ENCODE measurements at places on chromosomes 5 and 9.
A peak's percentile ranks its signal among the peaks of the same experiment; 100 is the strongest.

- no peak for DNase-seq
Observed at GRCh38 chr5:178440181-178440580, 150.0 kb downstream of the COL23A1 start.

DNA sequence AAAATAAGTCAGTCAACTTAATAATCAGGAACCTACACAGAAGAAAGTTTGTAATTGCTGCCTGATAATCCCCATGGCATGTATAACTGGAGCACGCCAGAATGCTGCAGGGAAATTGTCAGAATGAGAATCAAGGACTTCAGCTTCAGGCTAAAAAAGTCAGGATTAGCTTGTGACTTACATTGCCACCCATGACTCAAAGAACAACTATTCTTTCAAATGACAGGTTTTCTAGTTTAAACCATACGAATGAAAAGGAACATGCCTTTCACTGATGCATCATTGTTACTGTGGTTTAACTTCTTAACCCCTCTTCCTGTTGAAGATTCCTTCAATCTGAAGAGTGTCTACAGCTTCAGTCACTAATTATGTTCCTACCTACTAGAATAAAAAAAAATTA is 112.4 kb downstream of the ISL1 start:
- DNase-seq, result no peak

DNA sequence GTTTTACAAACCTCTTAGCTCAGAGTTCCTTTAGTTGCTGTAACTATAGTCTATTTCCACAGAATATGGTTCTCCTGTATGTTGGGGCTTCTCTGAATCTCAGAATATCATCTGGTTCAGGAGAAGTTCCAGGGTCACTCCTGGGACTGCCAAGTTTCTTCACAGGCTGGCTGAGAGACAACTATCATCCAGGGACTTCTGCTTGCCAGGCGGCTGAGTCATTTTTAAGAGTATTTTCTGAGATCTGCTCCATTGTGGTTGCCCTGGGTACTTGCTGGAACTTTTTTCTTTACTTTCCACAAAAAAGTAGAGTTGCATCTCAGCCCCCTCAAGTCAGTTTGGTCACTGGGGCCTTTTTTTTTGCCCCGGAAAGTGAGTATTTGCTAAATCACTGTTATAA is 566.5 kb downstream of the LRRC70 start:
- no peak for DNase-seq

DNA sequence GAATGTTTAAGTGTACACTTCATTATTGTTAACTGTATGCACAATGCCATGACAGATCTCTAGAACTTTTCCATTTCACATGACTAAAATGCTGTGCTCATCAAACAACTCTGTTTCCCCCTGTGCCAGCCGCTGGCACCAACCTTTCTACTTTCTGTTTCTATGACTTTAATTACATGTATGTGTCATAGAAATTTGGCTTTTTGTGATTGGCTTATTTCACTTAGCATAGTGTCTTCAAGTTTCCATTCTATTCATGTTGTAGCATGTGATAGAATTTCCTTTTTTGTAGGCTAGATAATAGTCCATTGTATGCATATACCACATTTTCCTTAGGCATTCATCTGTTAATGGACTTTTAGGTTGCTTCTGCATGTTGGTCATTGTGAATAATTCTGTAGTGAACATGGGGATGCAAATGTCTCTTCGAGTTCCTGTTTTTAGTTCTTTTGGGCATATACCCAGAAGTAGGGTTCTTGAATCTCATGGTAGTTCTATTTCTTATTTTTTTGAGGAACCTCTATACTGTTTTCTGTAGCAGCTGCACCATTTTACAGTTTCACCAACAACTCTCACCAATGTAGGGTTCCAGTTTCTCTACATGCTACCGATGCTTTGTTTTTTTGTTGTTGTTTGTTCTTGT is 184.4 kb upstream of the DMRT1 start:
- peak; percentile 22 for DNase-seq

DNA sequence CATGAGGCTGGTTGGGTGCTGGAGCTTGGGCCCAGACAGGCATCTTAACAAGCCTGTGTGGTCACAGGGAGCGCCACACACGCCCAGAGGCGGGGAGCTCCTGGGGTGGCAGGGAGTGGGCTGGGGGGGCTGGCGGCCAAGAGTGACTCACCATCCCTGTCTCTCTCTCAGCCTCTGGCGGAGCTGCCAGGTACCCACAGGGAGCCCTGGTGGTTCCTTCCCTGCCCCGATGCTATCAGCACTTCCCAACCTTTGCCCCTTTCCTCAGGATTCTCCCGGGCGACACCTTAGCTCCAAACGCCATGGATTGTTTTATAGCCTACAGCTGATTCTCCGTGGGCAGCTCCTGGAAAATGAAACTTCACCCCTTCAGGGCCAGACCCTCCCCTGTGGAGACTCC is 5.5 kb downstream of the SLC9A3 start:
- no peak for DNase-seq

DNA sequence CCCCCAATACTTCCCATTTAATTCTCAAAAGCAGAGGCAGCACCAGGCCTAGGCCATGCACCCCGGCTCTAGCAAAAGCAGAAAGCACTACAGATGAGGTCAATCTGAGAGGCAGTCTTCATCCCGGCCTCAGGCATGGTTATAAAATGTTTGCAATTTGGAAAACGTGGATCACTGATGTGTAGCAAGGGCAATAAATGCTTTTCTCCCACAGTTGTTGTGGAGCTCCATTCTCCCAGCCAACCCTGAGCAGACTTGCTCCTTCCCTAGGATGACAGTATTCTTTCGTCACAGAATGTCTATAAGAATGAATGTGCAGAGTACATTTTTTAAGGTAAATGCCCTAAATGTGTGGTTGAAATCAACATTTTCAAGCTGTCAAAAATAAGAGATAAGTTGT is 157.3 kb upstream of the DAPK1 start:
- DNase-seq, result no peak

- no peak for DNase-seq
Observed at GRCh38 chr5:40904994-40905306, 4.3 kb upstream of the C7 start.

DNA sequence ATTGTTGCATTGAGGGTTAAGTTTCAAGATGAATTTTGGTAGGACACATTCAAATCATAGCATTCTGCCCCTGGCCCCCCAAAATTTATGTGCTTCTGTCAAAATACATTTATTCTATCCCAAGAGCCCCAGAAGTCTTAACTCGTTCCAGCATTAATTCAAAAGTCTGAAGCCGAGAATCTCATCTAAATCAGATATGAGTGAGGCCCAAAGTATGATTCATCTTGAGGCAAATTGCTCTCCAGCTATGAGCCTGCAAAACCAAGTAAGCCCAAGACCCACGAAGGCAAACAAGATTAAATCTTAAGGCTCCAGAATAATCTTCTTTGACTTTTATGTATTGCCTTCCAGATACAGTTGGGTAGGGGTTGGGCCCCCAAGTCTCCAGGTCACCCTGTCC is 19.2 kb downstream of the TNPO1 start:
- no peak for DNase-seq

DNA sequence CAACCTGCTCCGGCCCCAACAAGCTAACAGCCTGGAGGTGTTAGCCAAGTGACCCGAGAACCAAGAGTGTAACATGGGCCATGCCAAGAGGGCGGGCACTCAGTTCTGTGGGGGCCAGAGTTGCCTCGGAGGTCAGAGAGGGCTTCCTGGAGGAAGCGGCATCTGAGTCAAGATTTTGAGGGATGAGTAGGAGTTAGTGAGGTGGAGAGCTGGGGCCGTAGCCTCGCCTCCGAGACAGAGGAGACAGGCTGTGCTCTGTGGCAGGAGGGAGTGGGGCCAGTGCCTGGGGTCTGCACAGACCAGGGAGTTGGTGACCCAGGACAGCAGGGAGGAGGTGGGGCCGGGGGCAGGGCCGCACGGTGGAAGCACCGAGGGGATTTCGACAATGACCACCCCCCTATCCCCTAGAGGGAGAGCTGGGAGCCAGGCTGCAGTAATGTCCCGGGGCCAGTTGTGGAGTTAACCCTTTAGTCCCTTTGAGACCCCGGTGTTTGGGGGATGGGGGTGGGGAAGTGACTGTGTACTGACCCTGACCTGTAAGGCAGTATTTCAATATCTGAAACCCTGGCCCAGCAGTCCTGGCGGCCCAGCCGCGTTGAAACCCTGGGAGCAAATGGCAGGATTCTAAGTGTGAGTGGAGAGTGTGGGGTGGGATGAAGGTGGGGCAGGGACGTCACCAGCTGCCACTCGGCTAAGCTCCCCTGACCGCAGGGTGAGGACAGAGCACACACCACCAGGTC is 148.7 kb upstream of the COL5A1 start:
- DNase-seq, result no peak

DNA sequence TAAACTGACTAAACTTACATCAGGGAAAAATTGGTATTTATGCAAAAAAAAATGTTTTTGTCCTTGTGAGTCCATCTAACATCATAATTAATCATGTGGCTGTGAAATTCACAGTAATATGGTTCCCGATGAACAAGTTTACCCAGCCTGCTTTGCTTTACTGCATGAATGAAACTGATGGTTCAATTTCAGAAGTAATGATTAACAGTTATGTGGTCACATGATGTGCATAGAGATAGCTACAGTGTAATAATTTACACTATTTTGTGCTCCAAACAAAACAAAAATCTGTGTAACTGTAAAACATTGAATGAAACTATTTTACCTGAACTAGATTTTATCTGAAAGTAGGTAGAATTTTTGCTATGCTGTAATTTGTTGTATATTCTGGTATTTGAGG is 16.6 kb upstream of the SRP19 start:
- no peak for DNase-seq

DNA sequence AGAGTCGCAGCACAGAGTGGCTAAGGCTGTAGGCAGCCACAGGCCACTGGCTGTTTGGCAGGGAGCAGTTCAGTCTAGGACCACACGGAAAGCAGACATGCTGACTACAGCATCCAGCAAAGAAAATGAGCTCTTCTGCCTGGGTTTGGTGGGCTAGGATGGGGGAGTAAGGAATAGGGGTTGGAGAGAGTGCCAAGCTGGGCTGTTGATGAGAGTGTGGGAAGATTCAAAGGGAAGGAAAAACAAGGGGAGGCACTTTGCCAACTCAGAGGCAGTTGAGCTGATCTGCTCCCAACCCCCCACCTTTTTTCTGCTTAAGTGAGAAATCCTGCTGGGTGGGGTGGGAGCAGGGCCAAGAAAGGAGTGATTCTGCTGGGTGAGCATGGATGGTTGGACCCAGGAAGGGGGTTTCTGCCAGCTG is 35.9 kb downstream of the SVEP1 start:
- DNase-seq, result no peak

- DNase-seq, result no peak
Observed at GRCh38 chr9:92499701-92500100, 17.4 kb upstream of the ASPN start.

- no peak for DNase-seq
Observed at GRCh38 chr9:119453980-119454379, 84.7 kb upstream of the BRINP1 start.

DNA sequence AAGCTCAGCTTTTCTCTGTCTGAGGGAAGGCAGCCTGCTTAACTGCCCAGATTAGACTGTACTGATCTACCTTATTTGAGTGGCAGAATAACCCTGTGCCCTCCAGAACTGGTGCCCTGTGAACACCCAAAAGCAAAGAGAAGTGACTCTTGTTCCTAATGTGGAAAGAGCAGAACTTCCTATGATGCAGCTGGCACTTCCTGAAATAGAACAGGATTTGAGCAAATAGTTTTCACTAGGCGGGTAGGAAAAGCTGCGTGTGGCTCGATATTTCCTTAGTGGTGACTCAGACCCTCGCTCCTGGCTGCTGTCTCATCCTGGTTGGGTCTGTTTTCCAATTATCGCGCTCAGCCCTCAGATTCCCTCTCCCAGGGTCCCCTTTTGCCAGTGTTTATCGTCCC is 89.9 kb downstream of the SH3TC2 start:
- no peak for DNase-seq

GRCh38 chr5:137666901-137667300 is 69.0 kb downstream of the KLHL3 start:
- DNase-seq, result no peak

GRCh38 chr9:15299374-15299939 is 7.6 kb downstream of the TTC39B start:
- DNase-seq, result peak; percentile 74

GRCh38 chr9:27442464-27442863 is 81.6 kb upstream of the IFNK start:
- no peak for DNase-seq

DNA sequence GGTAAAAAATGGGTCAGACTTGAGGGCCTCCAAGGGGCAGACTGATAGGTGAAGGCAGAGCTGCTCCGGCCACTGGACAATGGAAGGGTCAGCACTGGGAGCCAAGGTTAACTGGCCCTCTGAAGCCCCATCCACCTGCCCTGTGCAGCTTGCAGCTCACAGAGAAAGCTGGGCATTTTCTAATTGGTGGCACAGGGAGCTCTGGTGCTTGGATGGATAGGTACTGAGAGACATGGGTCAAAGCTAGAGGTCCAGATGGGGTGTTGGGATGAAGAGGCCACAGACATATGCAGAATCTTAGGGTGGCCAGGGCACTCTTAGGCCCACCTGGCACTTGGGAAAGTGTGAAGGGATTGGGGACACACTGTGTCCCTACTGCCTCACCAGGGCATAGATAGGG is 29.5 kb upstream of the SARDH start:
- no peak for DNase-seq

- no peak for DNase-seq
Observed at GRCh38 chr9:126128494-126129142, 198.0 kb upstream of the MVB12B start.

DNA sequence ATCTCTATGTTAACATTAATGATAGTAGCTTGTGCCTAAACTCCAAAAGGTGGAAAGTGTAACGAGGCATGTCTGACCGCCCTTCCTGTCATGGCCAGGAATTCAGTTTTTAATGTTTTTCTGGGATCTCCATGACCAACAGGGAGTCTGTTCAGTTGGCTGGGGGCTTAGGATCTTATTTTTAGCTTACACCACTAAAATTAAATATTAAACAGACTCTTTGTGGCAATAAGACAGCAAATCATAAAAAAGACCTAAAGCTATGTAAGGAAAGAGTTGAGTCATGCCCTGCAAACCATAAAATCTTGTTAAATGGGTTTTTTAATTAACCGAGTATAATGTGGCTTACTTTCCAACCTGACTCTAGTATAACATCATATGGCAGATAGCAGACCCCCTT is 247.8 kb downstream of the DIRAS2 start:
- DNase-seq, result no peak

DNA sequence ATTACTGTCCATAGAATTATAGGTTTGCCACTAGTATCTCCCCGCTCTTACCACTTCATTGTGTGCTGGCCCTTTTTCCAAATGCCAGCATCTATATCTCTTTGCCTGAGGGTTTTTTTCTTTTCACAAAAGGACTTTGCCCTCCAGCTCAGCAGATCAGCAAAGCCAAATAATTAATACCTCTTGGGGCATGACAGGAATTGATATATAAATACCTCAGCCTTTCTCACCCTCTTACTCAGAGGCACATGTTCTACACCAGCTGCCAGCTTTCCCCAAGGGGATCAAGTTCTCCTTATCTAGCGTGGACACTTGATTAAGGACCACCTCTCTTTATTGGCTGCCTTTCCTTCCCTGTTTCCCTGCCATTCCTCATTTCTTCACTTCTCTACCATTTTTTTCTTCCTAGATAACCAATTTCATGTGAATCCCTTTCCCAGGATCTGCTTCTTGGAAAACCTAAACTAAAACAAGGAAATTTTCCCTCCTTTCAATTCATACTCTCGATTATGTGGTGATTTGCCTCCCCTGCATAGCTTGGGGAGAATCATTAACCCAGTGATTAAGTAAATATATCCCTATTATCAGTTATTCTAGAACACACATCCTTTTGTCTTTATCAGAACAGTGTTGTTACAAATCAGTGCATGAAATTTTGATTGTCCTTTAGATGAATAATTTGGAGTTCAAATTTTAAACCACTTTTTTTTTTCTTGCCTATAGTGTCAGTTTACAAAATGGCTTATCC is 6.9 kb upstream of the NUDT12 start:
- DNase-seq, result no peak

- DNase-seq, result peak; percentile 49
Observed at GRCh38 chr5:38420691-38421390, 135.6 kb downstream of the LIFR start.
